ENCODE measurements at places on chromosomes 12 and 14.
A peak's percentile ranks its signal among the peaks of the same experiment; 100 is the strongest.

- DNase-seq, result no peak
Observed at GRCh38 chr14:73133795-73134194, 2.5 kb upstream of the PSEN1 start.

GRCh38 chr12:33678221-33678964 is 238.8 kb upstream of the SYT10 start:
- DNase-seq, result peak; percentile 57

GRCh38 chr14:75499084-75499875 is 23.0 kb upstream of the BATF start:
- no peak for DNase-seq

- peak; percentile 44 for DNase-seq
Observed at GRCh38 chr14:102760496-102761193, 16.6 kb upstream of the TRAF3 start.

DNA sequence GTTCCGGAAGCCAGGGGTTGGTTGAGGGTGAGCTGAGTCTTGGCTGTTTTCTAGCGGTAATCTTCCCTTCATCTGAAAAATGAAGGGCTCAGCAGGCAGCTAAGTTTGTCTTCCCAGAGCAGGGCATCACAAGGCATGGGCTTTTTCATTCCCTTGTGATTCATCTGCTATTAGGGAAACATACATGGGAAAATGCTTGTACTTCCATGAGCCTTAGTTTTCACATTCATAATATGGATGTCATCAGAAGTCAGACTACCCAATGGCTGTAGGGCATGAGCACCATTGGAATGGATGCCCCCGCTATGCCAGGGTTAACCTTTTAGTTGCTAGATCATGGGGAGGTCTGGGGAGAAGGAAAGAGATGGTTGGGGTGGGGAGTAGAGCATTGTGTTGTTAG is 18.7 kb downstream of the HELB start:
- DNase-seq, result no peak

DNA sequence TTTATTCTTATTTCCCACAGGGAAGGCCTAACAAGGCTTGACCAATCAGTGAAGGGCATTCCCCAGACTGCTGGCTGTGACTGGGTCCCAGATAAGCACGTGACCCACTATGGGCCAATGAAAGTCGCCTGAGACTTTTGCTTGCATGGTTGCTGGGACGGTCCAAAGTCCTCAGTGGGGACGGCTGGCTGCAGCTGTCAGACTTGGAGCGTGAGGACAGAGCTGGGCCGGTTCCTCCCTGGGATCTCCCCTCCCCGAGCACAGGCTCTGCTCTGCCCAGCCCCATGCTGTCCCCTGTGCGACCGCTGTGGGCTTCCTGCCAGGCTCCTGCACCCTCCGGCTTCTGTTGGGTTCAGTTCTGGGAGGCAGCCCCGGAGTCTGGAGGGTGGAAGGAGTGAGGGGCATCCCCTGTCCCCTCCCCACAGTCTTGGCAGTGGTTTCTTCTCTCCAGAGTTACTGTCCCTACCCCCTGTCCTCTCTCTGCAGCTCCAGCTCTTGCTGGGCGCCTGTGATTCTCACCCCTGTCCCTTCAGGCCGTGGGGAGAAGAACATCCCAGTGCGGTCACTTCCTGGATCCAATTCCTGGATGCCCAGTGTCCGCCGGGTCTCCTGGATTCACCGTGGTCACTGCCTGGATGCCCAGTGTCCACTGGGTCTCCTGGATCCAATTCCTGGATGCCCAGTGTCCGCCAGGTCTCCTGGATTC is 50.1 kb downstream of the GALNT9 start:
- DNase-seq, result peak; percentile 61

GRCh38 chr12:129190827-129191226 is 337.5 kb downstream of the GLT1D1 start:
- no peak for DNase-seq

DNA sequence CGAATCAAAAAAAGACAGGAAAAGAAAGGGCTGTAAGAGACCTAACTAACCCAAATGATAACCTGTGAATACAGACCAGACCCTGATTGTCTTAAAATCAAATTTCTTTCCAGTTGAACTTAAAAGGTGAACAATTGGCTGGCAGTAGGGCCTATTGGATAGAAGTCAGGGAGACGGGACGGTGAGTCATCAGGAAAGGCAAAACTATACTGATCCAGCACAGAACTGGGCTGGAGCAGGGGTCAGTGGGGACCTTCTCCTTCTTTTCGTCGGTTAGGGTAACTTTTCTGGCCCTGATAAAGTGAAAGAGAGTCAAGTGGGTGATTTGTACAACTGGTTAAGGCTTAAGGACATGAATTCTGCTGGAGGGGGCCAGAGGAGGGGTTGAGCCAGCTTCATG is 84.9 kb upstream of the OTX2 start:
- DNase-seq, result no peak

DNA sequence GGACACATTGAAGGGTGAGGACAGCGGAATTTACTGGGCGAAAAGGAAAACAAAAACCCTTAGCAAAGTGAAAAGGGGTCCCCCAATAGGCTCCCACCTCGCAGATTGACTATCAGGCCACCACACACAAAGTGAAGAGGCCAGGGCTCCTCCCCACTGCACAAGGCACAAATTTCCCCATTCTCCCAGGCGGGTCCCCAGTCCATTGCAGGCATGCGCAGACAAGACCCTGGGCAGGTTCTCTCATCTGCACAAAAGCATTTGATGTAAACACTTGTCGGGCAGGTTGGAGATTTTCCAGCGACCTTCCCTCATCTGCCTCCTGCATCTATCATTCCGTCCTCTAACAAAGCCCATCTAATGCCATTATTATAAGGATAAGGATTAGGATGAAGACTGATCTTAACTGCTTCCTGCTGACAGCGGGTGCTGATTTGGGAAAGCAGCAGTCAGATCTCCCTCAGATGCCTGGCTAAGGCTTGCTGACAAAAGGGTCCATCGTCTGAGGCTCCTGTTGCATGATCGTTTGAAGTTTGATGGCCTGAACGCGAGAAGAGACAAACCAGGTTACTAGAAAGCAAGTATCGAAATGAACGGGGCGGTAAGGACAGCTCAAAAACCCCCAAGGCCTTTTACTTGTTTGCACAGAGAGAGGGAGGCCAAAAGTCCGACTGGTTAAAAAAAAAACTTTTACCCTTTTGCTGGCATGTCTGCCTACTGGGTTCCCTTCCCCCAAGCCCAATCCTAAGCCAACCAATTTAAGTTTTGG is 14.4 kb downstream of the ASCL4 start:
- DNase-seq, result peak; percentile 40

DNA sequence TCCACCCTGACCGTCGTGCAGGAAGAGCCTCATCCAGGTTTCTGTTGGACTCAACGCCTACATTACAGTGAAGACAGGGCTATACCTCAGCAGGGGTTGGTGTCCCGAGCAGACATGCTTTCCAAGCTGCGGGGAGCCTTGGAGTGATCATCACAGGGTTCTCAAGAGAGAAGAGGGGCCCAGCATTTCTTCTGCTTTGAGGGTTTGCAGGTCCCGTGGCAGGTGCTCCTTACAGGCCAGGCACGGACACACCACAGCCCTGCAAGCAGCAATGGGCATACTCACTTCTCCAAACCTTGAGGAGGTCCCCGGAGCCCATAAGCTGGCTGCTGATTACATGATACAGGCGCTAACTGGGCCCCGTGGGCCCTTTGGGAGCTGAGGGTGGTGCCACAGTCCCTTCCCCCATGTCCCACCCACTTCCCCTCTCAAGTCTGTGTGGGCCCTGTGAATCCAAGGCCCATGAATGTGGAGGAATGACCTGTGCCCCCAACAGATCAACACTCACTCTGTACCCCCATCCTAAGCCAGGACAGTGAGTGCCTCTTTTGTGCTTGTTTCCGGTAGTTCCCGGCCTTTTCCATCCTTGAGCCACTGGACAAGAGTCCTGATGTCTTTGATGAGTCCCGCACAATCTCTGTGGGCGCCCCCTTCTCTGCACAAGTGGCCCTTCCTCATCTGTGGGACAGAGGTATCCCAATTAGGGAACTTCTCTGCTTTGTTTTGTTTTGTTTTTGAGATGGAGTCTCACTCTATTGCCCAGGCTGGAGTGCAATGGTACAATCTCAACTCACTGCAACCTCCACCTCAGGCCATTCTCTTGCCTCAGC is 1.1 kb downstream of the AQP2 start:
- DNase-seq, result no peak

DNA sequence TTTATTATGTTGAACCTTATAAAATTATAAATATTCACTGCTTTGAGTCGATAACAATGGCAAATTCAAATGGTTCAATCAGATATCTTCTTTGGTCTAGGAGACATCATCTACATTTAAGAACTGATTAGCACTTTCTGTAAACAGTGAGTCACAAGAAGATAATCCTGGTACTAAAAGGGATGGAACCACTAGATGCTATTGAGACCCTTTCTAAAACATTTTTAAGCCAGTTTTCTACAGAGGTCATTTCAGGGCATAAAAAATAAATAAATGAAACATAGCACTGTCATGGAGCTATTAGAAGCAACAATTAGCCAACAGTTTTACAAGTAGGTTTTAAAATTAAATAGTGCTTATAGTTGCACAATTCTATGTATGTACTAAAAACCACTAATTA is 212.2 kb downstream of the DUSP6 start:
- no peak for DNase-seq
